ENCODE measurements at places on chromosomes 2 and 18. TPM values are rescaled to one million over a fixed set of nuclear protein-coding genes. Genes with fewer than 3 reads are reported as not detected.
A peak's percentile ranks its signal among the peaks of the same experiment; 100 is the strongest.

DNA sequence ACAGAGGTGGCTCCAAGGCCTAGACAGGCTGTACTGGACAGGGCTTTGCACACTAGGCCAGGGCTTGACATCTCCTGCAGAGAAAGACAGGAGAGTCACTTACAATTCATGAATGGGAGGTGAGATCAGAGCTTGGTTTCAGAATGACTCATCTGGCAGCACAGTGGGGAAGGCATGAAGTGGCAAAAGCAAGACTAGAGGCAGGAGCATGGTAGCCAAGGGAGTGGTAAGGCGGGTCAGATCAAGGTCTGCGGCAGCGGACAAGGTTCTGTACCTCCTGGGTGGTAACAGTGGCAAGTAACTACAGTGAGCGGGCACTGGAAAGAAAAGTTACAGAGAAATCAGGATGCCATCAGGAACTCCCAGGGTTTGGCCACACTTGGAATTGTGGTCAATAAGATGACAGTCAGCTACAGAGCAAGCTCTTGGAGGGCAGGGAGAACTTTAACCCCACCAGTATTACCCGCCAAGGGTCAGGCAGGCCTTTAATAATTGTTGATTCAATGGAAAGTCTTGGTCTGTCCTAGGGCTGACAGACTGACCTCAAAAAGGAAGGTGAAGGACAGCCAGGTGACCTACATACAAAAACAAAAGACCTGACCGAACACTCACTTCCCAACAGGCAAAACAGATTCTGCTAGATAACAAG lies 5.7 kb downstream of the MCFD2 start:
- ATAC-seq: peak; percentile 100

DNA sequence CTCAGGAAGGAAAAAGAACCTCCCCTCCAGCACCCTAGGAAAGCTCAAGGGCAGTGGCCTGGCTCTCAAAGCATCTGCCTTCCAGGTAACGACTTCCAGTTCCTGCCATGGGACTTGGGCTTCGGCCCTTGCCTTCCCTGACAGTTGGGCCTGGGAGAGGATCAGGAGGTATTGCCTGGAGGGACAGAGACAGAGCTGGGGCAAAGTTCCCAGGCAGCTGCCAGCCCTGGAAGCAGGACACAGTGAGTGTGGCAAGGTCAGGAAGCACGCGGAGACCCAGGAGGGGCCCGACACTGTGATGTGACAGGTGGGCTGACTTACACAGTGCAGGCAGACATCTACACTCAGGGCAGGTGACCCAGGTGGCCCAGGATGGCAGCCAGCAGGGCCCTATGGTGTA lies 87.5 kb upstream of the BOD1L2 start:
- ATAC-seq: no peak

DNA sequence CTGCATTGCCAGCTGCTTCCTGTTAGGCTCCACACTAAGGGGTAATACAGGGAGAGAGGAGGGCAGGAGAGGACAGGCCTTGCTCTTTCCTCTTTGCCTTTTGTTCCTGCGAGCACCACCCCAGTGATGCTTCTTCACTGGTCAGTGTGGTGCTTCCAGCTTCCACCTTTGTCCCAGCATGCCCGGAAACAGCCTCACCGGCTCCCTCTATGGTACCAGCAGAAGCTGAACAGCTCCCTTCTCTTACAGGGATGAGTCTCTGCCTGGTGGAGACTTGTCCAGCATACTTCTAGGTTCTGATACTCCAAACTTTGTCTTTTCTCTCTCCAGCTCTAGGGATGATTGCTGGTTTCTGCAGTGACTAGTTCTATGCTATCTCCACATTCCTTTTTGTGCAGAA lies 413.3 kb downstream of the TSN start:
- no peak for ATAC-seq

The NEDD4L gene
- 6.5 TPM for total RNA-seq

The GPAT2 gene
- 2.7 TPM for total RNA-seq

DNA sequence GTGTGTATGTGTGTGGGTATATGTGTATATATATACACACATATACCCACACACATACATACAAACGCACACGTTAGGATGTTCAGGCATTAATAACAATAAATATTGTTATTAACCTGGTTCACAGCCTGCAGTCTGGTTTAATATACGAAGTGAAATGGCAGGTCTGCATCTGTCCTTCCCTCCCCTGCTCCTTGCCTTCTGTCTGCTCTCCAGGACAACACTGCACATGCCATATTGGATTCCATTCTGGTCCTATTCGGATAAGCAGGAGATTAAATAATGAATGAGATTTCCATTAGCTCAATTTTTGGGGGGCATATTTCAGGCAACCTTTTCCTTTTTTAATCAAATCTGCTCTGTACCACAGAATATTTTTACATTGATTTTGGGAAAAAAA lies 158.0 kb downstream of the CELF4 start:
- ATAC-seq: no peak

GRCh38 chr2:222703886-222704285 lies 32.4 kb downstream of the MOGAT1 start:
- ATAC-seq: no peak

- ATAC-seq: peak; percentile 98
Measured at GRCh38 chr18:79246309-79247108, 149.2 kb upstream of the NFATC1 start.

The GAD1 gene
- total RNA-seq: 0.73 TPM

All from activated T-helper 17 cell treated with anti-CD3 and anti-CD28 coated beads, Interleukin-2, amount 50 U/mL, for 72 hours (primary cell).